ENCODE measurements at places on chromosomes 13 and 19. TPM values are rescaled to one million over a fixed set of nuclear protein-coding genes. Genes with fewer than 3 reads are reported as not detected.
A peak's percentile ranks its signal among the peaks of the same experiment; 100 is the strongest.

SERP2 gene
- total RNA-seq = 14.0 TPM

IFI30 gene
- not detected for total RNA-seq

CD70 gene
- total RNA-seq = not detected

SLC7A10 gene
- total RNA-seq = 1.4 TPM

LGALS14 gene
- not detected for total RNA-seq

DMKN gene
- total RNA-seq = not detected

GRCh38 chr13:77725071-77725470 lies 27.6 kb downstream of the SLAIN1 start:
- DNase-seq = no peak
- no peaks in the 10 kb centered on the region for H3K27me3 ChIP-seq
- H3K4me3 ChIP-seq = no peak overlapping the region
- H3K4me1 ChIP-seq = peaks cover 5% of the 10 kb centered on the region

GRCh38 chr13:20728579-20729311 lies 25.2 kb downstream of the IL17D start:
- peaks cover 8% of the 10 kb centered on the region for H3K4me1 ChIP-seq
- H3K4me3 ChIP-seq = no peak overlapping the region
- H3K27me3 ChIP-seq = no peaks in the 10 kb centered on the region
- DNase-seq = no peak
- H3K36me3 ChIP-seq = peaks cover 4% of the 10 kb centered on the region

DNA sequence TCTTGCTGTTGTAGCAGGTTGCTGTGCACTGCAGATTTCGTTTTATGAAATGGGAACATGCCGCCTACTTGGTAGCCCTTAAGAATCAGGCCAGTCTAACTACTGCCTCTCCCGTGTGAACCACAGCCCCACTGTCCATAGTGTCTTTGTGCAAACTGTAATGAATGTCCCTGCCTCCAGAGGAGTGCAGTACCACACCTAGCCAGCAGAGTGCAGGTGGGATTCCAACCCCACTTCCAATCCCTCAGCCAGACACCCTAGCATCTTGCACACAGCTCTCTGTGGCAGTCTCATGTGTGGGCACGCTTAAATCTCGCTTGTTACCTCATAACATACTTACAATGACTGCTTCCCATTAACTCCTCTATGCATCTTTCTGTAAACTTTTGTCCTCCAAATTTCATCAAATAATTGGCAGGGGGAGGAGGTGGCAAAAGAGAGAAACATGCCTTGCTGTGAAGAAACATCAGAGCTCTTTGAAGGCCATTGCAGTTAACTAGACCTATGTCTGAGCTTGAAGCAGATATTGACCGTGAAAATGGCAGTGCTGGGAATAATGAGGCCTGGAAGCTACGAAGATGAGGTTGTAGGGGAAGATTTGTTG lies 47.2 kb downstream of the ZAR1L start:
- DNase-seq = no peak
- no peaks in the 10 kb centered on the region for H3K27me3 ChIP-seq
- no peak overlapping the region for H3K27ac ChIP-seq
- no peaks in the 10 kb centered on the region for H3K36me3 ChIP-seq

DNA sequence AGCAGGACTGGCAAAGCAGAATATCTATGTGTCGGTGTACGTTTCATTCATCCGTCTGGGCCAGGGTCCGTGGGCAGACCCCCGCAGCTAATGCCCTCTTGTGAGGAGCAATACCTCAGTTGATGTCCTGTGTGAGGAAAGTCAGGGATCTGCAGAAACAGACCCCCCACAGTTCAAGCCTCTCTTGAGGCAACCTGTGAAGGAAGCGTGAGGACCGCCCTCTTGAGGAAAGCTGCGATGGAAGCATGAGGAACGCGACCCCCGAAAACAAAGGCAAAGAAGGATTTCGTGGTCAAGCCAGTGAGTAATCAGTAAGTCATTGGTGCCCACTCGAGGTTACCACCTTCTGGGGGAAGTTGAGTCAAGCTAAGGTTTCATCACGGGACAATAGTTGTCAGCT lies 20.9 kb upstream of the ZNF83 start:
- no peak for DNase-seq
- no peak overlapping the region for H3K27ac ChIP-seq
- H3K36me3 ChIP-seq = peaks cover 40% of the 10 kb centered on the region
- no peaks in the 10 kb centered on the region for H3K4me1 ChIP-seq

GRCh38 chr19:14015524-14016035 lies 9.5 kb upstream of the RFX1 start:
- H3K36me3 ChIP-seq = no peaks in the 10 kb centered on the region
- H3K27ac ChIP-seq = no peak overlapping the region
- no peaks in the 10 kb centered on the region for H3K4me1 ChIP-seq
- DNase-seq = no peak
- H3K4me3 ChIP-seq = no peak overlapping the region

DNA sequence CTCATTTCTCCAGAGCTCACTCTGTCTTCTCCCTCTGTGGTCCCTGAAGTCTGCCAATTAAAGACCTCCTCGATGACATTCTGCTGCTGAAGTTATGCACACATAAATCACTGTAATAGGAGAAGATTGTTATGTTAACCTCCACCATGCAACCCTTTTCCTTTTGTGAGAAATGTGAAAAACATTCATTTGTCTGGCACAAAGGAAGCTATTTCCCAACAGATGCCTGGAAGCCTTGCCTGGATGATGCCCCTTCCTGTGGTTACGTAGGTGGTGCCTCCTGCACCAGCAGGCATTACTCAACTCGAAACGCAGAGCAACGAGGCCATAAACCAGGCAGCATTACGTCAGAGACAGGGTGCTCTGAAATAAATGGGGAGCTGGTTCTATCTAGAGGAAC lies 327.4 kb upstream of the ZNF507 start:
- no peaks in the 10 kb centered on the region for H3K27me3 ChIP-seq
- no peak overlapping the region for H3K4me3 ChIP-seq
- no peak for DNase-seq
- H3K27ac ChIP-seq = peak overlapping the region; percentile 13
- H3K4me1 ChIP-seq = peaks cover 2% of the 10 kb centered on the region

GRCh38 chr19:55208880-55209692 lies at the start of gene PTPRH:
Gene PTPRH, minus strand, starts transcription at chr19:55209501. Its CDS starts 68 bp downstream, at chr19:55209433.
- no peak within 1 kb of the TSS for H3K4me3 ChIP-seq
- peaks cover 20% of the 10 kb centered on the region for H3K4me1 ChIP-seq
- no peak for DNase-seq
- no peaks in the 10 kb centered on the region for H3K36me3 ChIP-seq

DNA sequence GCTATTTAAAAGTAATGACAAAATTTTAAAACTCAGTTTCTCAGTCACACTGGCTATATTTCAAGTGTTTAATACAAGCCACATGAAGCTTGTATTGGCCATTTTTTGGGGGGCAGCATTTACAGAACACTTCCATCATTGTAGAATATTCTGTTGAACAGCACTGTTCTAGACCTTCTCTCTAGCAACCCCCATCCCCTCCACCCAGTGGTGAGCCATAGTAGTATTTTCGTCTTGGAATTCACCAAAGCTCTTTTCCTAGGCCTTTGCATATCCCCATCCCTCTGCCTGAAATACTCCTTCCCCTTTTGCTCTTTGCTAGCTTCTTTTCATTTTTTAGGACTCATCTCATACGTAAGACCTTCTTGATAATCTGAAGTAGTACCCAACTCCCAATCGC lies 99.5 kb downstream of the ZC3H13 start:
- DNase-seq = no peak
- H3K27me3 ChIP-seq = no peaks in the 10 kb centered on the region

- no peaks in the 10 kb centered on the region for H3K36me3 ChIP-seq
- peaks cover 26% of the 10 kb centered on the region for H3K4me1 ChIP-seq
- no peak overlapping the region for H3K4me3 ChIP-seq
- no peak for DNase-seq
- H3K27me3 ChIP-seq = no peaks in the 10 kb centered on the region
Observed at GRCh38 chr19:18490728-18491127, 31.1 kb downstream of the ELL start.

DNA sequence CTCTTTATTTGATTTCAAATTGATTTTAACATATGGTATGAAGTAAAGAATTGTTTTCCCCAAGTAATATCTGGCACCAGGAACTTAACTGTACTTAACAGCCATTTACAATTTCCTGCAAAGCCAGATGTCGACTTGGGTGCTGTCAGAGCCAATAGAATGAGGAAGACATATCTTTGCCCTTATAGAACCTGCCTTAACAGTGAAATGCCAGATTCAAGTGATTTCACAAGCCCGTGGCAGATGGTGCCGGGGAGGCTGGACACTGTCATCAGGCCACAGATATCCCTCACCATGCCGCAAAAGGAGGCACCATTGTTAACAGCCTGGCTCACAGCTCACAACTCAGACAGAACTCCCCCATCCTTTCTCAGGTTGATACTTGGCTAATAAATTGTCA lies 48.7 kb downstream of the ESD start:
- H3K27me3 ChIP-seq = no peaks in the 10 kb centered on the region
- no peak for DNase-seq
- H3K27ac ChIP-seq = no peak overlapping the region
- peaks cover 13% of the 10 kb centered on the region for H3K4me1 ChIP-seq

GRCh38 chr19:16075430-16076153 lies 703 bp upstream of the TPM4 start:
- peaks cover 52% of the 10 kb centered on the region for H3K4me1 ChIP-seq
- H3K36me3 ChIP-seq = peaks cover 3% of the 10 kb centered on the region
- H3K4me3 ChIP-seq = peak overlapping the region; percentile 90

- peaks cover 10% of the 10 kb centered on the region for H3K4me1 ChIP-seq
- DNase-seq = no peak
- H3K4me3 ChIP-seq = no peak overlapping the region
- H3K36me3 ChIP-seq = no peaks in the 10 kb centered on the region
Observed at GRCh38 chr13:30569901-30570576, 47.7 kb upstream of the USPL1 start.

DNA sequence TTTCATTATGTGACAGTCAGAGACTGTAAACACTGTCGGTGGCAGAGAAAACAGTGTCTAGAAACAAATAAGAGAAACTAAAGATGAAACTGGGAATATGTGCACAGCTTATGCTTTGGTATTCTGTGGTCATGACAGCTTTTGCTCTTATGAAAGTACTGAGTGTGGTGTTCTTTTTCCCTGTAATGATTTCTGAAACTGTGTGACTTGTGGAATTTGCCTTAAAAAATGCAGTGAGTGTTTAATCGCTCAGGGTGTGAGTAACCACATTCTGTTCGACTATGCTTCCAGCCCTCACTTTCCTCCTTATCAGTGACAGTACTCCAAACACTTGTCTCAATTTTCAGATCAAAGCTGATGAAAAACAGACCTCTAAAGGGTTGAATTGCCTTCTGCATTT lies 66.9 kb upstream of the DIAPH3 start:
- no peaks in the 10 kb centered on the region for H3K4me1 ChIP-seq
- H3K27me3 ChIP-seq = no peaks in the 10 kb centered on the region
- H3K27ac ChIP-seq = no peak overlapping the region
- H3K4me3 ChIP-seq = no peak overlapping the region
- H3K36me3 ChIP-seq = no peaks in the 10 kb centered on the region

DNA sequence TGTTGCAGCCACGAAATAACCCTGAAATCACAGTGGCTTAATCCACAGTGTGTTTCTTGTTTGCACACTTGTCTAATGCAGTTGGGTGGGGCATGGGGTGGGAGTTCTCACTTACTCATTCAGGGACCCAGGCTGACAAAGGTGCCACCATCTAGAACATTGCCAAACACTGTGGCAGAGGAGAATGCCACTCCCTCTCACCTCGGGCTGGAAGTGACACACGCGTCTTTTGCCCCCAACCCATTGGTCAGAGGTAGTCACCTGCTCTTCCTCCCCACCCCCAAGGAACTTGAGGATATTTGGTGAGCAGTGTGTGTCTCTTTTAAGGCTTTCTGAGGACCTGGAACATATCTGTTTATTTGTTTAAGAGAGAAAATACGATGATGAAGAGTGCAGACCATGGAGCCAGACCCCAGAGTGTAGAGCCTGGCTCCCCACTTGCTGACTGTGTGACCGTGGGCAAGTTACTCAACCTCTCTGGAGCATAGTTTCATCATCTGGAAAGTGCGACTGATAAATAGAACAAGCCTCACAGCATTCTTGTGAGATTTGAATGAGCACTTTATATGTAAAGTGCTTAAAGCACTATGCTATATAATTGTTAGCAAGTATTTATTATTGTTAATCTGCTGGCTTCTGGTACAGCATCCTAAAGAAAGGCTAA lies 17.4 kb downstream of the GPR183 start:
- no peak overlapping the region for H3K4me3 ChIP-seq
- H3K36me3 ChIP-seq = no peaks in the 10 kb centered on the region
- DNase-seq = no peak
- H3K4me1 ChIP-seq = no peaks in the 10 kb centered on the region

DNA sequence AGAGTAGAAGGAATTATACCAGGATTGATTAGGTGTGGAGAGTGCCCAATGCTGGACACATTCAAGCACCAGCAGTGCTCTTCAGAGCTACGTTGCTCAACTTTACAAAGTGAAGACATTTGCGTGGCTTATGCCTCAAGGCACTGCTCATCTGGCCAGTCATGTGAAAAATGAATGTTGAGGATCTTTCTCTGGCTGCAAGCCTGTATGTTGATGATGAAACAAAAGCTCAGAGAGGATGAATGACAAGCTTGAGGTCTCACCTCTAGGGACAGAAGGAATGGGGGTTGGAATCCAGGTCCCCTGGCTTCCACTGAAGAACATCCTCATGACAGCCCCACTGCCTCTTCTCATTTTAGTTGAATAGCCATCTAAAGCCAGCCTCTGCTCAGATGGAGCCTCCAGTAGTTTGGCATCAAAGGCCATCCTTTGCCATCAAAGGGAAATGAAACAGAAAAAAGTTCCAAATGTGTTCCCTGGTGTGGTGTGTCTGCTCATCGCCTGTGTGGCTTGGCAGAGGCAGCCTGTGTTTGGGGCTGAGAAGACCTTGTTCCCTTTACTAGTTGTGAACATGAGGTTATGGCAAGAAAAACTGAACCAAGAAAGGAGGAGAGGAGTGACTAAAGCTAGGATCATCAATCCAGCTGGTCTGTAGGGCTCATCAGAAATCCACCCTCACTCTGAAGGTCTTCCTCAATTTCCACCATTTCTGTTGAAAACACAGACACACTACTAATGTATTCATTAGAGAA lies 114.0 kb upstream of the KL start:
- peak overlapping the region; percentile 30 for H3K27ac ChIP-seq
- H3K27me3 ChIP-seq = no peaks in the 10 kb centered on the region
- no peak overlapping the region for H3K4me3 ChIP-seq
- H3K4me1 ChIP-seq = no peaks in the 10 kb centered on the region
- H3K36me3 ChIP-seq = no peaks in the 10 kb centered on the region

GRCh38 chr13:27660511-27660910 lies 38.8 kb downstream of the POLR1D start:
- H3K27me3 ChIP-seq = no peaks in the 10 kb centered on the region
- no peaks in the 10 kb centered on the region for H3K4me1 ChIP-seq
- no peak overlapping the region for H3K27ac ChIP-seq

DNA sequence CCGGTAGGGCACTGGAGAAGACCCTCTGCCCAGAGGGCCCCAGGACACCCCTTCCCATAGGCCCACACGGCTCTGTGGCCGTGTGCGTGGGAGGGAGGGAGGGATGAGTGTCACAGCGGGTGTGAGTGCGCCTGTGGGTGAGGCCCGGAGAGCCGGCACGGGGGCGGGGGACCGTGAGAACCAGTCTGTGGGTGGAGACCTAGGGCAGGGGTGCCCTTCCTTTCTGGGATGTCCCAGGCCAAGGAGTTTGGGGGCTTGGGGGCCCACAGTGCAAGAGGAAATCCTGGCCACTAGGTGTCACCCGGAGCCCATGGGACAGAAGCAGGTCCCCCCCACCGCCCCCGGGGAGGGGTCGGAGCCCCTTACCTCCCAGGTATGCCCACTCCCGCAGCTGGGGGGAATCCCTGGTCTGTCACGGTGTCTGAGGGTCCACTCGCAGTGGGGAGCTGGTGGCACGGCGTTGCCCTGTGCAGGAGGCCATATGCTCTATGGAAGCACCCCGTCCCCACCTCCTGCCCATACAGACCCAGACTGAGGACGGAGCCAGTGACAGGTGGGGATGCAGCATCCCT lies 16.0 kb upstream of the SLC7A10 start:
- peaks cover 3% of the 10 kb centered on the region for H3K27me3 ChIP-seq
- no peaks in the 10 kb centered on the region for H3K4me1 ChIP-seq
- H3K27ac ChIP-seq = no peak overlapping the region
- H3K36me3 ChIP-seq = no peaks in the 10 kb centered on the region

All from neural crest cell (in vitro differentiated cells).